Testis (tissue), 5 donors: ENCODE measurements at places on chromosomes 4 and X. TPM values are rescaled to one million over a fixed set of nuclear protein-coding genes. Genes with fewer than 3 reads are reported as not detected.

XAGE1A gene
- total RNA-seq: 31.9 TPM

DDX53 gene
- total RNA-seq: 7.1 TPM

PNMA6F gene
- 1.2 TPM for total RNA-seq

GPR34 gene
- total RNA-seq: 3.8 TPM

CCNQ gene
- 26.9 TPM for total RNA-seq

NDP gene
- 1.3 TPM for total RNA-seq

PRICKLE3 gene
- total RNA-seq: 6.1 TPM

TEX13C gene
- 7.2 TPM for total RNA-seq

FREM3 gene
- 0.06 TPM for total RNA-seq
